Epithelial cell of prostate (primary cell): ENCODE measurements at places on chromosomes 2 and 18.

GRCh38 chr18:49768051-49768391 lies 45.3 kb downstream of the ACAA2 start:
- no peak for DNase-seq

GRCh38 chr2:127330753-127331152 lies 36.8 kb upstream of the ERCC3 start:
- DNase-seq: no peak

DNA sequence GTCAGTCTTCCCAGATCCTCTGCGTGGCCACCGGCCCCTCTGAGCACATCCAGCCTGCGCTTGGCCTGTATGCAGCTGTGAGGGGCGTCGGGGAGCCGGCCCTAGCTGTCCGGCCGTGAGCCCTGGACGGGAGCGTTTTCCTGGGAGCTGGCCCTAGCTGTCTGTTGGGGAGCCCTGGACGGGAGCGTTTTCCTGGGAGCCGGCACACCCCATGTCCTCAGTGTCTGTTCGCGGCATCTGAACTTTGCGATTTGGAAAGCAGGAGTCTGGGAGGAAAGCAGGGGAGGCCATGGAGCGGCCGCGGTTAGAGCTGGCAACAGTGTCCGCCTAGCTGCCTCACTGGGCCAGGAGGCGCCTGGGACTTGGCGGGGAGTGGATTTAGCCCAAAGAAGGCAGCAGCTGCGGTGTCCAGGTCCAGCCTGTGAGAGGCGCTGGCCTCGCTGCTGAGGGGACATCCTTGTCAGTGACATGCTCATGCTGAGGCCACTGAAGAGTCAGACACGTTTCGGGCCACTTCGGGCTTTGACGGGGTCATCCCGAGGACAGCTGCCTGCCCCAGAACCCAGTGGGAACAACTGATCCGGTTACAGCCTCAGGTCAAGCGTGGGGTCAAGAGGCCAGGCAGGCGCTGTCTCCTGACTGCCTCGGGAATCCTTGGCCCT lies 75.8 kb downstream of the KCNG2 start:
- DNase-seq: no peak

DNA sequence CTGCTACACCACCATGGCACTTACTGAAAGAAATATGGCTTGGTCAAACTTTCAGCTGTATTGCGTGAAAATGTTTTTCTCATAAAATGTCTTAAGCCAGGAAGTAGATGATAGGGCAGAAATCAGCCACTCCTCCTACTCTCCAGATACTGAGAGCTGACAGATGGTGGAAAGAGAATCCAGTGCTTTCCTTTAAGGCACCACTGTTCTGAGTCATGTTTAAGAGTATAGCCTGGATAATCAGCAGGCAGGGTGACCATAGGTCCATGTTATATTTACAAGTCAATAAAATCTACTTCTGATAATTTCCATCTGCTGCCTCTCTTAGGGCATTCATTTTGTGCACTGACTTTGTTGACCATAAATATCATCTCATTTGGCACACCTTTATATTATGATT lies 21.9 kb downstream of the ARPC2 start:
- DNase-seq: no peak
